SW 1271 (cell line): ENCODE measurements at places on chromosomes 3 and 15.

DNA sequence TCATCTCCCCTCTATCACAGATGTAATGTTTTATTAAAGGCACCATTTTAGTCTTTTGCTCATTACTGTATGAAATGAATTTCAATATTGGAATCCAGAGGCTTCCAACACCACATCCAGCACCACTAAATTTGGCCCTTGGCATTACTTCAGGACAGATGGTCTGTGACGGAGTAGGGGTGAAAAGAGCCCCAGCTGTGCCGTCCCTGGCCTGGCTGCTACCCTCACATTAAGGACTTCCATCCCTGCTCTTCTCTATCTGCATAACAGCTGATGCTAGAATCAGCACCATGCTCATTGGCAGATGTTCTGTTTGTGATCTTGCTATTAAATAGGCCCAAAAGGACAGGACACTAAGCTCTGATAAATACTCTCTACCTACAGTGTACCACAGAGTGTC is 152.9 kb downstream of the IL1RAP start:
- DNase-seq, result no peak

- DNase-seq, result no peak
Observed at GRCh38 chr3:123773681-123774431, 110.3 kb downstream of the MYLK start.

DNA sequence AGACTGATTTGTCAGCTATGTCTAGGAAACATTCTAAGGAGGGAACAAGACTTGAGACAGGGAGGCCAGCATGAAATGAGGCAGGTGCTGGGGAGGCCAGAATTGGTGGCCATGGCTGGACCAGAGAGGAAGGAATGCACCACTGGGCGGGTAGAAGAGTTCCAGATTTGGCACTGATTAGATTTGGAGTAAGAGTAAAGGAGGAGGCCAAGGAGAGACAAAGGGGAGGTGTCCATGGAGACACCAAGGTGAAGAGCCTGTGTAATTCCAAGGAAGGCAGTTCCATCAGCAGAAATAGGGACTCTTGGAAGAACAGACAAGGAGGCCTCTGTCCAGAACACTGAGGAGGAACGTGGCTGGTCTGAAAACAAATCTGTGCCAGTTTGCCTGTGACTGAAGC is 1.8 kb downstream of the ARNT2 start:
- no peak for DNase-seq

DNA sequence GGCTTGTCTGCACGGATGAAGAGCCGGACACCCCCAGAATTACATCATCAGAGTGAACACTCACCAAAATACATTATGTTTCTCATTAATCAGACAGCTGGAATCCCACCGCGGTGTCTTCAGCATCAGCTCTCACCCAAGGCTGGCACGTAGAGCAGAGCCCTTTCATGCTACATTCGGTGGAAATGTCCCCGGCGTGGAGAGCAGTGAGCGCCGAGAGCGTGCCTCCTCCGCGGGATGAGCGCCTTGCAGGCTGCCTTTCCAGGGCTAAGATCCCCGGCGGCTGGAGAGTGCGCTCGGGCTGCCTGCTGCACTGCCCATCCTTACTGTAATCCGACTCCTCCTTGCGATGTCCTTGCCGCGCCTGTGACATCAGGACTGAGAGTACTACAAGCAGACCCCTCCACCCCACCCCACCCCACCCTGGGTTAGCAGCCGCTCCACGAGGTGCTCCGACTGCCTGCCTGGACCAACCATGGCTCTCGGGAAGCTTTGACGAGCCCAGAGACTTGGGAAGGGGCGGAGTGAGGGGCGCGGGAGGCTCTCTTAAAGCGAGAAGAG is at the start of gene ZNF385D:
ZNF385D (minus strand) TSS at position 380 of the 561 bp plus-strand sequence; CDS start at position 86, 294 bp downstream.
- DNase-seq, result no peak

DNA sequence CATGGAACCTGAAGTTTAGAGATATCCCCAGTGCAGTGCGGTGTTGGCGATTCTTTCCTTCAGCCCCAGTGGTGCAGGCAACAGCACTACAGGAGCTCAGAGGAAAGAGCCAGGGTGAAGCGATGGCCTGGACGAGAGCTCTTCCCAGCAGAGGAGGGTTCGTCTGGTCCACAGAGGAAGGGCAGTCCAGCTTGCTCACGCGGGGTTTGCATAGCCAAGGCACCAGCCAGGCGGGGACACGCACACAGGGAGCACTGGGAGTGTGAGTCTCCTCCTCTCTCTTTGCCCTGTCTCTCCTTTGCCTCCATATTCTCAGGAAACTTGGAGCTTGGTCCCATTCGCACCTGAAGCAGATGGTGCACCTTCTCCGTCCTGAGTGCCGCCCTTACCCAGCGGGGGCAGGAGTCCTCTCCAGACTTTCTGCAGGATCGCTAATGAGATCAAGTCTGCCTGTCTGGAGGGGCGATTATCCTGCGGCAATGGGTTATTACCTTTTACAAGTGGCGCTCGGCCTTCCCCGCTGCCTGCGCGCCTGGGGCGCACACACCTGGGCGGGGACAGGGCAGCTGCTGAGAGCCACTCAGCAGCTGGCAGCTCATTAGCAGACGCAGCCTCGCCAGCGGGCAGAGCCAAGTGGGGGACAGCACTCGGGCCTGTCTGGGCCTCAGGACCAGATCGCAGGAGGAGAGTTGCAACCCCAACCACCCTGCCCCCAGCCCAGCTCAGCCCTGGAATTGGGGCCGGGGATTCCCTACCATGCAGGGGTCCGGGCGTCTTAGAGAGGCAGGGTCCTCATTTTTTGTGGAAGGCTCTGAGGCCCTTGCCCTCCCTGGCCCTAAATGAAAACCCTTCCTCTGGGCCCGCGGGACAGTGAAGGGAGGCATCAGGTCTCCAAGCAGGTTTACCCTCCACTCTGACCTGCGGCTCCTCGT is 119.0 kb upstream of the MEF2A start:
- DNase-seq, result no peak

DNA sequence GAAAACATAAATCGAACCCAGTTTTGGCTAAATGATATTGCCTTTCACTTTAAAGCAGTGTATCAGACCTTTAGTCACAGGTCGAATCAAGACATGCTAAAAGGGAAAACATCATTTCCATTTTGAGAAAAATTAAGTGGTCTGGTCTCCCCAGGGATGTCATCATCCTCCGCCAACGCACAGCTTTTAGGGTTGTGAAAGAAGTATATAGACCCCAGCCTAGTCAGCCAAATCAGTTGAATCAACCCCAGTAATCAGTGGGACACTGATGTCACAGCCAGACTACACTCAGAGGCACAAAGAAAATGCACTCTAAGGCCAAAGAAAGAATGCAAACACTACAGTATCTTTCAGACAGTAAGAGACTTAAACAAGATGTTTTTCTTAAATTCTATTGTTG is 187.4 kb downstream of the ZIC4 start:
- DNase-seq, result no peak
